ENCODE measurements at places on chromosomes 7 and 10.
A peak's percentile ranks its signal among the peaks of the same experiment; 100 is the strongest.

DNA sequence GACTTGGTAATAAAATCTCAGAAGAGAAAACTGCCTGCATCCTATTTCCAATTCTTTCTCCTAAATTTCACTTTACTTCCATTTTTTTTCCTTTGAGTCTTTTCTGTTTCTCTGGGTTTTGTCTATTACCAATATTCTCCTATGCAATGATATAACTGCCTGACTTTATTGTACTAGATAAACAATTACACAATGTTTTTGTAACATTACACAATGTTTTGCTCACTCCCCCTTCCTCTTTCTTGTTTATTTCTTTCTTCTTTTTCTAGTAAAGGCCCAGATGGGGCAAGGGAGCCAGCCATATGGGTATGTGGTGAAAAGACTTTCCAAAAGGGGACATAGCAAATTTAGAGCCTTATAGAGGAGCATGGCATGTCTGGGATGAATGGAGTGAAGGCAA, 278.7 kb upstream of the PHYHIPL start:
- H3K27me3 ChIP-seq, result no peaks in the 10 kb centered on the region
- no peak for DNase-seq
- H3K4me1 ChIP-seq, result no peaks in the 10 kb centered on the region
- no peak overlapping the region for H3K27ac ChIP-seq

- peak; percentile 31 for DNase-seq
- no peaks in the 10 kb centered on the region for H3K4me1 ChIP-seq
- no peak overlapping the region for H3K4me3 ChIP-seq
- H3K27ac ChIP-seq, result no peak overlapping the region
- no peaks in the 10 kb centered on the region for H3K36me3 ChIP-seq
- H3K27me3 ChIP-seq, result no peaks in the 10 kb centered on the region
Measured at GRCh38 chr7:156203923-156204322, 391.7 kb upstream of the SHH start.

DNA sequence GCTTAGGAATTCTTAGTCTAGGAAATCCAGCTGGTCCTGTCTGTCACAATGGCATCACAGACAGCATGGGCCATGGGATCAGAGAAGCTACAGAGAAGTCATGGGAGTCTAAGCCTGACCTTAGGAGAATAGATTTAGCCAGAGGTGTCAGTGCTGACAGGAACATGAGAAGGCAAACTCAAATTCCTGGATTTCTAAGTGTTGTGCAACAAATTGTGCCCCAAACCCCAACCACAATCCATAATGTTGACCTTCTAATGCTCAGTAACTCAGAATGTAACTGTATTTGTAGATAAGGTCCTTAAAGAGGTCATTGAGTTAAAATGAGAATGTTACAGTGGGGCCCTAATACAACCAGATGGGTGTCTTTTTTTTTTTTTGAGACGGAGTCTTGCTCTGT, 95.9 kb upstream of the RHOBTB1 start:
- no peaks in the 10 kb centered on the region for H3K27me3 ChIP-seq
- no peaks in the 10 kb centered on the region for H3K36me3 ChIP-seq
- no peak overlapping the region for H3K4me3 ChIP-seq
- H3K27ac ChIP-seq, result no peak overlapping the region
- no peaks in the 10 kb centered on the region for H3K4me1 ChIP-seq
- DNase-seq, result no peak

GRCh38 chr10:121536310-121536913, 61.8 kb downstream of the FGFR2 start:
- peaks cover 47% of the 10 kb centered on the region for H3K36me3 ChIP-seq
- no peak for DNase-seq
- no peak overlapping the region for H3K27ac ChIP-seq
- H3K4me3 ChIP-seq, result no peak overlapping the region

- no peaks in the 10 kb centered on the region for H3K4me1 ChIP-seq
- DNase-seq, result no peak
- no peak overlapping the region for H3K4me3 ChIP-seq
Measured at GRCh38 chr7:49597805-49598204, 175.6 kb upstream of the VWC2 start.

DNA sequence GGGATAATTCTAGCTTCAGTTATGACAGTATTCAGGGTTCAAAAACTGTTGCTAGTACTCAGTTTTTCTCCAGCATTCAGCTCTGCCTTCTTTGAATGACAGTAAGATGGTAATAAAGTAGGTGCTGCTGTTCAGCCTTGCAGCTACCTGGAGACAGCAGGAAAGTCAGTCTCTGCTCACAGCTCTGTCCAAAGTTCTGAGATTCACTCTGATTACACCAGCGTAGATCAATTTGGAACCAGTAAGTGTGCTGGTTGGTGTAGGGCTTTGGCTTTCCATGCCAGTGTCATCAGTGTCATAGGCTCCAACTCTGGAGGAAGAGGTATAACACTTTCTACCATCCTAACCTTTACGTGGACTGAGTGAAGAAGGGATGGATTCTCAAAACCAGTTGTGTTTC, 26.2 kb downstream of the STK17A start:
- no peaks in the 10 kb centered on the region for H3K27me3 ChIP-seq
- no peak overlapping the region for H3K4me3 ChIP-seq
- no peak for DNase-seq
- no peak overlapping the region for H3K27ac ChIP-seq
- no peaks in the 10 kb centered on the region for H3K4me1 ChIP-seq

DNA sequence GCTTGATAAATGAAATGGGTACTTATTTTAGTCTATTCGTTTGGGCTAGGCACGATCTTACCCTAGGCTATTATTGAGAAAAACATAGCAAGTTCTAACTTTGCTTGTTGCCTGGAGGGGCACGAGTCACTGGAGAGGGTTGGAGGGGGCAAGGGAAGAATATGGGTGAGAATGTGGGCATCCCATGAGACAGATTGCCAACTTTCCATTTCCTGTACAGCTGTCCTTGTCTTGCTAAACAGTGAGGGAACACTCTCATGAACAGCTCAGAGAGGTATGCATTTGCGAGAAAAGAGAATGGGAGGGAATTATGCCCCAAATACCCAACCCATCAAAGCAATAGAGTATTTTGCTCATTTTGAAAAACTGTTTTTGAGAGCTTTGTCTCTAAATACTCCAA, 9.2 kb downstream of the CDHR3 start:
- H3K4me3 ChIP-seq, result no peak overlapping the region
- H3K36me3 ChIP-seq, result no peaks in the 10 kb centered on the region
- no peak overlapping the region for H3K27ac ChIP-seq
- no peaks in the 10 kb centered on the region for H3K27me3 ChIP-seq
- no peak for DNase-seq

- no peak overlapping the region for H3K4me3 ChIP-seq
- no peaks in the 10 kb centered on the region for H3K36me3 ChIP-seq
- no peaks in the 10 kb centered on the region for H3K27me3 ChIP-seq
- H3K27ac ChIP-seq, result no peak overlapping the region
- H3K4me1 ChIP-seq, result peaks cover 5% of the 10 kb centered on the region
- DNase-seq, result peak; percentile 91
Measured at GRCh38 chr7:74275401-74275881, 13.8 kb upstream of the CLIP2 start.

DNA sequence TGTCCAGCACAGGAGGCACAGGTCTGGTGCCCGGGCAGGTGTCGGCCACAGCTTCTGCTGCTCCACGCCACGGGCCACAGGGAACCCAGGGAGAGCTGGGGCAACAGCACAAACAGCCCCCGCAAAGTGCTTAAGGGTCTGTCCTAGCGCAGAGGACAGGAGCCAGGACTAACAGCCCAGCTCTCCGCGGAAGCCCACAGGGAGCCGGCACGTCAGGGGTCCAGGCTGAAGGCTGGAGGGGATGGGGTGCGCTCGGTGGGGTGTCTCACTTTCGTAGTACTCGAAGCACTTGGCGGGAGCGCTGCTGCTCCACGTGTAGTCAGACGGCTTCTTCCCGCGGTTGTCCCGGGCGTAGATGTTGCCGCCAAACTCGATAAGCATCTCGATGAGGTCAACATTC, 24.9 kb downstream of the ASB13 start:
- H3K27me3 ChIP-seq, result no peaks in the 10 kb centered on the region
- H3K27ac ChIP-seq, result no peak overlapping the region
- H3K36me3 ChIP-seq, result peaks cover 4% of the 10 kb centered on the region
- H3K4me1 ChIP-seq, result no peaks in the 10 kb centered on the region
- DNase-seq, result no peak
- no peak overlapping the region for H3K4me3 ChIP-seq

DNA sequence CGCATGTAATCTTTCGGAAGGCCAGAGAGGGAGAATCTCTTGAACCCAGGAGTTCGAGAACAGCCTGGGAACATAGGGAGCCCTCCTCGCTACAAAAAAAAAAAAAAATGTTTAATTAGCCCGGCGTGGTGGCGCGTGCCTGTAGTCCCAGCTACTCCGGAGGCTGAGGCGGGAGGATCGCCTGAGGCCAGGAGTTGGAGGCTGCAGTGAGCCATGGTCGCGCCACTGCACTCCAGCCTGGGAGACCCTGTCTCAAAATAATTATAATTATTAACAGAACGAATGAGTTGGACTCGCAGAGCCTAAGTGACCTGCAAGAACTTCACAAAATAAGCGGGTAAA, 794 bp downstream of the PCGF6 start:
- DNase-seq, result no peak
- no peaks in the 10 kb centered on the region for H3K27me3 ChIP-seq
- peaks cover 31% of the 10 kb centered on the region for H3K36me3 ChIP-seq
- H3K27ac ChIP-seq, result no peak overlapping the region

- H3K4me1 ChIP-seq, result no peaks in the 10 kb centered on the region
- H3K36me3 ChIP-seq, result no peaks in the 10 kb centered on the region
- no peaks in the 10 kb centered on the region for H3K27me3 ChIP-seq
- H3K27ac ChIP-seq, result no peak overlapping the region
- no peak overlapping the region for H3K4me3 ChIP-seq
Measured at GRCh38 chr7:18532813-18533212, 37.3 kb downstream of the HDAC9 start.

GRCh38 chr10:53356616-53357349, 584.2 kb upstream of the MBL2 start:
- H3K36me3 ChIP-seq, result no peaks in the 10 kb centered on the region
- no peak overlapping the region for H3K4me3 ChIP-seq
- H3K27ac ChIP-seq, result no peak overlapping the region
- no peaks in the 10 kb centered on the region for H3K4me1 ChIP-seq
- no peaks in the 10 kb centered on the region for H3K27me3 ChIP-seq

- no peak overlapping the region for H3K27ac ChIP-seq
- DNase-seq, result no peak
- no peak overlapping the region for H3K4me3 ChIP-seq
- H3K4me1 ChIP-seq, result no peaks in the 10 kb centered on the region
Measured at GRCh38 chr7:19133886-19134285, 11.3 kb downstream of the FERD3L start.

GRCh38 chr10:49474901-49475300, 64.0 kb downstream of the ERCC6 start:
- peaks cover 17% of the 10 kb centered on the region for H3K36me3 ChIP-seq
- no peak overlapping the region for H3K27ac ChIP-seq
- no peak for DNase-seq

DNA sequence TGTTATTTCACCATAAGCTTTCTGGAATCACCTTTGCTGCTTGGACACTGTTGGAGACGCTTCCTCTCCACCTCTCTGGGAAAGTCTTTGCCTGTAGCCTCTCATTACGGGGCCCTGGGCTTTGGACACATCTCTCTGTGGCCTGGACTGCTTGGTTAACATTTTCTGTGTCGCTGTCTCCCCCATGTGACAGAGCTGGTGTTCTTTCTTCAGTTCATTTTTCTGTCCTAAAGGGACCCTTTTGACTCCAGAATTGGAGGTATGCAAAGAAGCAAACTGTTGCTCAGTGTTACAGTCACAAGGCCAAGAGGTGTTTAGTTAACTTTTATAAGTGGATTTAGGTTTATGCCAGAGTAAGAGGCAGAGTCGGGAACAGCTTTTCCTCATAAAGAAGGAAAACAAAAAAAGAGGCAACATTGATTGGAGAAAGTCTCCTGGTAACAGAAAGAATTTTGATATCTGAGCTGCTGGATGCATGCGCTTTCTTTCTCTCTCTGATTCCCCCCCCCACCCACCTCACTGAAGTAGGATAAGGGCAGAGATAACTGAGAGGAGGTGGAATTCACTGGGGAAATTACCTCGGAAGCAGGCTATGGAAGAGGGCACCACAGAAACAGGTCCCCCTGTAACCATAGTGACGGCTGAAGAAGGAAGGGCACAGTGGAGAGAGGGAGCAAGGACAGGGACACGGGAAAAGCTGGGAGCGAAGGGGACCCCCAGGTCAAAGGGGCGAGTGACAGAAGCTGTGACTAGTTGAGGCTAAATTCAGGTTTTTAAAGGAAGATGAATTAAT, 57.8 kb downstream of the LGI1 start:
- no peak overlapping the region for H3K27ac ChIP-seq
- no peaks in the 10 kb centered on the region for H3K4me1 ChIP-seq
- DNase-seq, result peak; percentile 72
- H3K36me3 ChIP-seq, result no peaks in the 10 kb centered on the region
- peaks cover 7% of the 10 kb centered on the region for H3K27me3 ChIP-seq

- no peak overlapping the region for H3K27ac ChIP-seq
- H3K27me3 ChIP-seq, result no peaks in the 10 kb centered on the region
- peak; percentile 60 for DNase-seq
- H3K4me1 ChIP-seq, result no peaks in the 10 kb centered on the region
- H3K4me3 ChIP-seq, result peak overlapping the region; percentile 88
- H3K36me3 ChIP-seq, result peaks cover 16% of the 10 kb centered on the region
Measured at GRCh38 chr7:140475747-140476333, 3.5 kb downstream of the MKRN1 start.

DNA sequence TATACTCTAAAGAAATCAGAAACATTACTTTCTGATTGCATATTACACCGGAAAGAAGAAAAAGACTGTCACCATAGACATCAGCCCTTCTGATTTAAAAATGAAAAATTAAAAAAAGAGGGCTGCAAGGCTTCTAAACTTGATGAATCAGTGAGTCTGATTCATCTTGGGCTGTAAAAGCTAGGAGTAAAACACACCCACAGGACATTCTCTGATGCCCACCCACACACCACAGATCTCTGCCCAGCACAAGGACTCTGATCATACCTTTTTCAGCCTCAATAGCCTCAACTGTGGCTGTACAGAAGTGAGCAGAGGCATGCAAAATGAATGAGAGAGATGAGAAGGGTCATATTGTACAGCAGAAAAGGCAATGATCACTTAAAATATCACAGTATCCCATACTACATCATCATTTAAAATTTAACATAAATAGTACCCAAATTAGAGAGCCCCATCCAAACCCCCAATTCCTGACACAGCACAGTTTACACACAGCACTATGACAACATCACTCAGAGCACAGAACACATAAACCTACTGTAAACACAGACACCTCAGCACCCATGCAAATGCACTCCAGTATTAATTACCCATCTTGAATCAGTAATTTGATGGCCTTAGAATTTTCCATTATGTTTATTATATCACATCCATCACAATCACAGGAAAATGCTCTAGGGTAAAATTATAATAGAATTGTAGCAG, 6.4 kb upstream of the MSS51 start:
- no peak for DNase-seq
- peaks cover 64% of the 10 kb centered on the region for H3K36me3 ChIP-seq
- H3K27ac ChIP-seq, result no peak overlapping the region

- no peaks in the 10 kb centered on the region for H3K36me3 ChIP-seq
- H3K4me3 ChIP-seq, result no peak within 1 kb of the TSS
- no peaks in the 10 kb centered on the region for H3K4me1 ChIP-seq
- peak; percentile 80 for DNase-seq
- no peak within 1 kb of the TSS for H3K27ac ChIP-seq
Measured at GRCh38 chr10:132065491-132066105, at the start of gene JAKMIP3. TSS of gene JAKMIP3 (plus strand) at chr10:132065946. CDS start at chr10:132104809, 38,863 bp downstream.

- no peaks in the 10 kb centered on the region for H3K4me1 ChIP-seq
- H3K4me3 ChIP-seq, result no peak overlapping the region
- no peaks in the 10 kb centered on the region for H3K36me3 ChIP-seq
- DNase-seq, result no peak
- no peaks in the 10 kb centered on the region for H3K27me3 ChIP-seq
Measured at GRCh38 chr10:69352569-69353264, 64.0 kb downstream of the TACR2 start.
